ENCODE measurements at places on chromosomes 7 and 10. TPM values are rescaled to one million over a fixed set of nuclear protein-coding genes. Genes with fewer than 3 reads are reported as not detected.
A peak's percentile ranks its signal among the peaks of the same experiment; 100 is the strongest.

DNA sequence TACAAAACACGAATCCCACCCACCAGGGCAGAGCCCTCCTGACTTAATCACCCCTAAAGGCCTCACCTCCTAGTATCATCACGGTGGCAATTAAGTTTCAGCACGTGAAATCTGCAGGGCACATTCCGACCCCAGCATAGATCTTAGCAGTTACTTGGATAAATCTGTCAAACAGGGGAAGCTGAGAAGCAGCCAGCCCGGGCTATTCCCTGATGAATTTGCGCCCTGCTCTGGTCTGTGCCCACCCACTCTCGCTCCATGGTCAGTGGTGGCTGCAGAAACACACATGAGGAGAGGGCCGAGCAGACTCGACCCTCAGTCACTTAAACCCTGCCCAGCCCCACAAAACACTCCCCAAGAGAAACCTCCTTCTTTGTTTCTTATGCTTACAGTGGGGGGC is 28.7 kb downstream of the INSIG1 start:
- H3K36me3 ChIP-seq: no peaks in the 10 kb centered on the region
- no peak overlapping the region for H3K4me3 ChIP-seq
- DNase-seq: no peak
- H3K4me1 ChIP-seq: no peaks in the 10 kb centered on the region

GRCh38 chr10:26221541-26221940 is 5.0 kb downstream of the GAD2 start:
- H3K27ac ChIP-seq: no peak overlapping the region
- H3K36me3 ChIP-seq: no peaks in the 10 kb centered on the region
- no peak for DNase-seq
- no peak overlapping the region for H3K4me3 ChIP-seq

DNA sequence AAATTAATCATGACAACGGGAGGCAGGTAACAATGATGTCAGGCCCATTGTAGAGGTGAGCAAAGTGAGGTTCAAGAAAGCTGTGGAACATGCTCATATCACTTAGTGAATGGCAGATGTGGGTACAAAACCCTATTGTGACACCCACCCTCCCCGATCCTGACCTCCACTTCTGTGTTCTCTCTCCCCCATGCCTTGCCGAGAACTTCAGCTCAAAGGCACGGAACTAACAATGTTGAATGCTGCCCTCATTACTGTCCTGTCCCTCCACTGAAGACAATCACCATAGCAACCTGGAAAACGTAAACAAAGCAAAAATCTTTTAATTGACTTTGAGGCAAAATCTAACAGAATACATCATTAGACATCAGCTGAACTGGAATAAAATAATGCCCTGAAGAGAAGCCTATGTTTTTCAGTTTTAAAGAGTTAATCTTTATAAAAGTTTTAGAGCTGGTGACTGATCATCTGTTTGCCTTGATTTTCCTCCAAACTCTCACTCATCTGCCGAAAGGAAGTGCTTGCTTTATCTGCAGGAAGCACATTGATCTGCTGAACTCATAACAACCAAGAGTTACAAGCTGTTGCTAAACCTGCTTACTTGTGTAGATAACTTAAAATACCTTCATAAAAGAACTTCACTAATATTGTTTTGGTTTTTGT is 133.6 kb downstream of the CUBN start:
- peak overlapping the region; percentile 95 for H3K27ac ChIP-seq
- peaks cover 19% of the 10 kb centered on the region for H3K4me1 ChIP-seq
- DNase-seq: peak; percentile 53
- peak overlapping the region; percentile 42 for H3K4me3 ChIP-seq
- no peaks in the 10 kb centered on the region for H3K27me3 ChIP-seq

GRCh38 chr7:113797420-113798010 is 121.3 kb downstream of the PPP1R3A start:
- H3K27ac ChIP-seq: no peak overlapping the region
- no peak overlapping the region for H3K4me3 ChIP-seq
- H3K36me3 ChIP-seq: no peaks in the 10 kb centered on the region

GRCh38 chr7:102390697-102391484 is 5.3 kb upstream of the PRKRIP1 start:
- peaks cover 6% of the 10 kb centered on the region for H3K4me1 ChIP-seq
- DNase-seq: peak; percentile 80
- H3K4me3 ChIP-seq: no peak overlapping the region
- H3K36me3 ChIP-seq: peaks cover 12% of the 10 kb centered on the region
- no peaks in the 10 kb centered on the region for H3K27me3 ChIP-seq
- no peak overlapping the region for H3K27ac ChIP-seq

- DNase-seq: peak; percentile 54
- H3K4me1 ChIP-seq: peaks cover 12% of the 10 kb centered on the region
- H3K27ac ChIP-seq: no peak overlapping the region
- H3K36me3 ChIP-seq: no peaks in the 10 kb centered on the region
These were observed 38.7 kb downstream of the A1CF start for GRCh38 chr10:50846753-50847152.

The TMEM184A gene
- total RNA-seq: 23.1 TPM

The MYPN gene
- total RNA-seq: 7.1 TPM

DNA sequence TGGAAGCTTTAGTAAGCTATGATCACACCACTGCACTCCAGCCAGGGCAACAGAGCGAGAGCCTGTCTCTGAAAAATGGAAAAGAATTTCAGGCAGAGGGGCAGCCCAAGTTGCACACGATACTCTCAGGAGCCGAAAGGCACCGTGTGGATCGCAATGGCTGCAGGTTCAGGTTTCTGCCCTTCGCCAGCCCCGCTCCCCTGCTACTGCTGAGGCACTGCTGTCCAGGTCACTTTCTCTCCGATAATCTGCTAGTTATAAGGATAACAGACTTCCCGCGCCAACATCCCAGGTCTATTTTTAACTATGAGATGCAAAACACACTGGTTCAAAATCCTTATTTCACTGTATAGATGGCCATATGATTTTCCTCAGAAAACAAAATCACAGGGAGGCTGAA is 11.1 kb downstream of the BEND7 start:
- DNase-seq: no peak
- H3K27me3 ChIP-seq: no peaks in the 10 kb centered on the region
- H3K4me1 ChIP-seq: no peaks in the 10 kb centered on the region
- no peak overlapping the region for H3K27ac ChIP-seq
- H3K36me3 ChIP-seq: no peaks in the 10 kb centered on the region

The EPDR1 gene
- 22.7 TPM for total RNA-seq

DNA sequence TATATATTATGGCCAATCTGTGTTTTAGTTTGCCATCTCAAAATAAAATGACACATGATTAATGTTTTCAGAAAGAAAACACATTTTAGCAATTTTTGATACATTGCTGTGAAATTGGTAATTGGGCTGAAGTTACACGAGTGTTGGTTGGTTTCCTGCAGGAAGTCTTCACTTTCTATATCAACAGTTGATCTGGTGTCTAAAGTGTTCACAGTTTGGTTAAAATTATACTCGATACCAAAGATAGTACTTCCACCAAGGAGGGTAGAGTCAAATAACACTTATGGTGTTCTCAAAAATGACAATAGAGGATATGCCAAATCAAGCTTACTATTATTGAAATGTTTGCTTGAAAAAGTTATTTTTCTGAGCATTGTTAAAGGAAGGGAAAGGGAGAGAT is 120.3 kb upstream of the GLCCI1 start:
- 0 out of 2 replicates have a peak, but pooled peaks cover 5% of the 10 kb centered on the region for H3K4me1 ChIP-seq
- DNase-seq: no peak
- H3K27ac ChIP-seq: no peak overlapping the region
- no peaks in the 10 kb centered on the region for H3K36me3 ChIP-seq

DNA sequence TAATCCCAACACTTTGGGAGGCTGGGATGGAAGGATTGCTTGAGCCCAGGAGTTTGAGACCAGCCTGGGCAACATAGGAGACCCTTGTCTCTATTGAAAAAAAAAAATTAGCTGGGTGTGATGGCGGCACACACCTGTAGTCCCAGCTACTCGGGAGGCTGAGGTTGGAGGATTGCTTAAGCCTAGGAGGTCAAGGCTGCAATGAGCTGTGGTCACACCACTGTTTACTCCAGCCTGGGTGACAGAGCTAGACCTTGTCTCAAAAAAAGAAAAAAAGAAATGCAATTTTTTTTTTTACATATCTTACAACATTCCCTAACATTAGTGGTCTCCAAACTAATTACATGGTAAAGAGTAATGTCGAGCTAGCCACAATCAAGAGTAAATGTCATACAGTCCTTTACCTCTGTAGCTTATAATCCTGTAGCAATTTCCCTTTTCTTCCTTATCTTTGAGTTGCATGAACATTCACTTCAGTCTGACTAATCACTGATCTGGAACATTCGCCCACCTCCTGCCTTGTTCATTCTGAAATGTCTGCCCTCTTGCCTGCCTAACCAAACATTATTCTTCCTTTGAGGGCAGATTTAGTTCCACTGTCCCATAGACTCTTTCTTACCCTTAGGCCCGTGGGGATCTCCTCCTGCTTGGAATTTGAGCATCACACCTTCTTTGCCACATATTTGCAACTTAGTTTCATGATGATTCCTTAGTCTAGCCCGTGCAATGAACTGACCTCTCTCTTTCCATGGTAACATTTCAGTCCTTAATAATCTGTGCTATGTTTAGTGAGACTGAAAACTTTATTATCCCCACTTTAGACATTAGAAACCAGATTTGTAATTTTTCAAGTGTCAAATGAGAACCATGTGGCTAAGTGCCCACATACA is 4.8 kb upstream of the VCL start:
- H3K27me3 ChIP-seq: no peaks in the 10 kb centered on the region
- no peak for DNase-seq
- H3K27ac ChIP-seq: no peak overlapping the region
- H3K4me1 ChIP-seq: peaks cover 4% of the 10 kb centered on the region

GRCh38 chr7:158479021-158479663 is 108.5 kb downstream of the PTPRN2 start:
- peaks cover 28% of the 10 kb centered on the region for H3K27me3 ChIP-seq
- no peak overlapping the region for H3K27ac ChIP-seq
- no peaks in the 10 kb centered on the region for H3K36me3 ChIP-seq
- peaks cover 19% of the 10 kb centered on the region for H3K4me1 ChIP-seq
- DNase-seq: no peak
- H3K4me3 ChIP-seq: no peak overlapping the region

GRCh38 chr10:93062514-93063143 is 2.0 kb downstream of the CYP26C1 start:
- no peak for DNase-seq
- no peaks in the 10 kb centered on the region for H3K36me3 ChIP-seq
- peaks cover 14% of the 10 kb centered on the region for H3K4me1 ChIP-seq
- no peak overlapping the region for H3K27ac ChIP-seq

DNA sequence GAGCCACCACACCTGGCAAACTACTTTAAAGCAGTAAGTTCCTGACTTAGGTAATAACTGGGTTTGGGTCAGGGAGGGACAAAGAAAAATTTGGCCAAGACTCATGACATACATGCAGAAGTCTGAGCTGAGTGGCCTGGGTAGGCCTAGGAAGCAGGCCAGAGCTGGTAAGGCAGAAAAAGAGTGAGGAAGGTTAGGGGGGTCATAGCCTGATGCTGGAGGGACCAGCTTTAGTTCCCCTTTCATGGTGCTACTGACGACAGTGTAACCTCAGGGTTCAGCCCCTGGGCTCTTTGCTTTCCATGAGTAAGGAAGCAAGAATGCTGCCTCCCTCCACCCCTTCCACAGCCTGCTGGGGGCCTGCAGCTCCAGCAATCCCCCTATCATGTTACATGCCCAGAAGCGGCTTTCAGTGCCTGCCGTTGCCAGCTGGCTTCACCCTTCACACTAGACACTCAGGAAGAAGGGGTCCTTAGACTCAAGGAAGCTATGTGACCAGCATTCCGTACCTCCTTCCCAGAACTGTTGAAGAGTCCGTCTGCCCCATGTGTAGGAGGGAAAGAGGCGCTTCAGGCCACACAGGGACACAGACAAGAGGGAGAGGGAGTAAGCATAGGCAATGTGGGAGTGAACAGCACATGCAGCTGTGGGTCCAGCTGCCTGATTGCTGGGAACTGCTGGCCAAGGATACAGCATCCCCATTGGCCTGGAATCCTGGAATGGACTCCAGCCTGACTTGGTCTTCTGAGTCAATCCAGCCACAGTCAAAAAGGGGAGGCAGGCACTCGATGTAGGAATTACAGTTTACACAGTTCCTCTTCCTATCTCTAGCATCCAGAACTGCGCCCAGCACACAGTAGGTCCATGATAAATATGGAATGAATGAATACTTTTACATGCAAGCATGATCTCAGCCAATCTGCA is 4.1 kb upstream of the PLAU start:
- peaks cover 71% of the 10 kb centered on the region for H3K4me1 ChIP-seq
- peak overlapping the region; percentile 78 for H3K27ac ChIP-seq
- H3K27me3 ChIP-seq: no peaks in the 10 kb centered on the region

The MCM10 gene
- 16.1 TPM for total RNA-seq

- H3K36me3 ChIP-seq: no peaks in the 10 kb centered on the region
- H3K27me3 ChIP-seq: no peaks in the 10 kb centered on the region
- H3K27ac ChIP-seq: no peak overlapping the region
- H3K4me3 ChIP-seq: no peak overlapping the region
- H3K4me1 ChIP-seq: peaks cover 8% of the 10 kb centered on the region
These were observed 377.4 kb downstream of the HTR7 start for GRCh38 chr10:90480466-90480865.

- no peaks in the 10 kb centered on the region for H3K27me3 ChIP-seq
- peaks cover 29% of the 10 kb centered on the region for H3K36me3 ChIP-seq
- H3K4me1 ChIP-seq: no peaks in the 10 kb centered on the region
These were observed 630 bp downstream of the ZNF680 start for GRCh38 chr7:64562256-64562625.

The PGAM2 gene
- total RNA-seq: 0.35 TPM

The KCND2 gene
- total RNA-seq: 0.17 TPM

DNA sequence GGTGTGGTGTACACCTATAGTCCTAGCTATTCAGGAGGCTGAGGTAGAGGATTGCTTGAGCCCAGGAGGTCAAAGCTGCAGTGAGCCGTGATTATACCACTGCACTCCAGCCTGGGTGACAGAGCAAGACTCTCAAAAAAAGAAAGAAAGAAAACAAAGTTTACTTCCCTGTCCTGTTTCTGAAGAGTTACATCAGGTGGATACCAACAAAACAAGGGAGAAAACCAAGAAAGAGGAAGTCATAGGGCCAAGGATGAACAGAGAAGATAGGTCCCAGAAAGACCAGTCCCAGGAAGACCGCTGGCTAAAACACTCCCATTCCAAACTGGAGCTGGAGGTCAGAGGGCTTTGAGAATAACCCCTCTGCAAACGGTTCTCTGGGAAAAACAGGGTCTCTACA is 13.5 kb downstream of the MACROH2A2 start:
- H3K27ac ChIP-seq: no peak overlapping the region
- no peak for DNase-seq
- no peaks in the 10 kb centered on the region for H3K36me3 ChIP-seq
- no peak overlapping the region for H3K4me3 ChIP-seq

The AKR1C4 gene
- total RNA-seq: not detected

GRCh38 chr10:78210548-78210947 is 176.9 kb downstream of the RPS24 start:
- H3K27me3 ChIP-seq: peaks cover 59% of the 10 kb centered on the region
- no peak for DNase-seq
- no peak overlapping the region for H3K27ac ChIP-seq
- no peaks in the 10 kb centered on the region for H3K4me1 ChIP-seq
- no peak overlapping the region for H3K4me3 ChIP-seq

The NRP1 gene
- total RNA-seq: 482 TPM

- H3K4me1 ChIP-seq: no peaks in the 10 kb centered on the region
- H3K36me3 ChIP-seq: no peaks in the 10 kb centered on the region
- no peak overlapping the region for H3K4me3 ChIP-seq
These were observed 63.7 kb upstream of the AOAH start for GRCh38 chr7:36787933-36788378.

The CDHR3 gene
- 9.8 TPM for total RNA-seq

- H3K4me1 ChIP-seq: peaks cover 6% of the 10 kb centered on the region
- no peaks in the 10 kb centered on the region for H3K36me3 ChIP-seq
- H3K27ac ChIP-seq: no peak overlapping the region
- no peak for DNase-seq
- H3K27me3 ChIP-seq: no peaks in the 10 kb centered on the region
- no peak overlapping the region for H3K4me3 ChIP-seq
These were observed 1.5 kb downstream of the HDAC9 start for GRCh38 chr7:18497082-18497481.

Measured in PC-3 (cell line).